GOT3 (cell line): ENCODE measurements at places on chromosomes 11 and 22.
A peak's percentile ranks its signal among the peaks of the same experiment; 100 is the strongest.

DNA sequence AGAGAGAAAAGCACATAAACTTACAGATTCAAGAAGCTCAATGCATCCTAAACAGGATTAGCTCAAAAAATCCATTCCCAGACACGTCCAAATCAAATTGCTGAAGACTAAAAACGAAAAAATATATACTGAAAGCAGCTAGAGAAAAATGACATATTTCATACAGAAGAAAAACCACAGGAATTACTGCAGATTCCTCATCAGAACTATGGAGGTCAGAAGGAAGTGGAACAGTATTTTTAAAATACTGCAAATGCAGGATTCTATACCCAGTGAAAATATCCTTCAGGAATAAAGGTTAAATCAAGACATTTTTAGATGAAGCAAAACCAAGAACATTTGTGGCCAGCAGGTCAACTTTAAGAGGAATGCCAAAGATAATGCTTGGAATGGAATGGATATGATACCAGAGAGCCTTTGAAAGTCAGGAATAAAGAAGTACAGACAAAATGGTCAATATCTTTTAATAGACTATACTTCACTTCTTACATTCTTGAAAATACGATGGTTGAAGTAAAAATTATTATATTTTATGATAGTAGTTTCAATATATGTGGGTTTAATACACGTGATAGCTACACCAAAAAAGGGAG lies 352.9 kb downstream of the CTTN start:
- no peak for DNase-seq

DNA sequence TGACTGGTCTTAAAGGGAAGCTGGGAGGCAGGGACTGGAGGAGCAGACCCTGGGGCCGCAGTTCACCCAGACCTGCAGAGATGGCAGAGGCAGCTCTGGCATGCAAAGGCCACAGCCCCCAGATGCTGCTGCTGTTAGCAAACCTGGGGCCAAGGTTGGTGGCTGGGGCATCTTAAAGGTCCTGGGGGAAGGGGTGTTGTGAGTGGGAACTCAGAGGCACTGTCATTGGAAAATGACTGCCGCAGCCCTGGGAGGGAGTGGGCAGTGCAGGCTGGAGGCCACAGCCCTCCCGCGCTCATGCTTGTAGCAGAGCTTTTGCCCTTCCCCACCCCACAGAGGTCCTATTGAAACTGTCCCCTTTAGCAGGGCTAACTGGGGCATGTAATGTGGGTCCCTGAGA lies 111.8 kb downstream of the CTTN start:
- DNase-seq, result no peak

GRCh38 chr11:130358398-130358797 lies 43.7 kb upstream of the ZBTB44 start:
- no peak for DNase-seq

DNA sequence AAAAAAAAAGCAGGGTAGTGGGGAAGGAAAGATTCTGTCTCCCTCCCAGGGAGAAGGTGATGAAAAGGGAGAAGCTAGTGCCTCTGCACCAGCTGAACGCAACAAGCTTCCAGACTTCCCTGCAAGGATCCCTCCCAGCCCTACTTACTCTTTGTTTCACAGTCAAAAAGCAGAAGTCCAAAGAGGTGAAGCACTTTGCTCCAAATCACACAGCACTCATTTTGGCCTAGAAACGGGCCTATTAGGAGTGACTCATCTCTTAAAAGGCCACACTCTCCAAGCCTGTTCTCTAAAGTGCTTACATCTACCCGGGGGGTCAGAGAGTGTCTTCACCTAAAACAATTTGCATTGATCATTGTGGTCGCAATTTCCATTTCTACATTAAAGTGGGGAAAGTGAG lies 17.7 kb upstream of the GRK3 start:
- DNase-seq, result no peak

- no peak for DNase-seq
Measured at GRCh38 chr11:69135420-69136363, 20.0 kb upstream of the SMIM38 start.

DNA sequence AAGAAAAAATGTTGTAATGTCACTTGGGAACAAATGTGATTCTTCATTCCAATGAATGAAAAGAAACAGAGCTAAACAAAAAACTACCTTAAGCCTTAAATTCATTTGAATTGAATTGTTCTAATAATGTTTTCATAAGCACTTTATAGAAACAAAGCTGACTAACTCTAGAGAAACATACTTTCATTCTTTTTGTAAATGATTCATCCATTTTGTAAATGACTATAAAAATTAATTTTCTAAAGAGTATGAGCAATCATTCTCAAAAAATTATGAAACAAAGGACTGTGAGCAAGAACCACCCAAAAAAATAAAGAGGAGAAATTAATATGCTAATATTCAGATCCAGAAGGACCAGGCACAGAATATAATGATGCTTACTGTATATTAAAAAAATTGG lies 986.5 kb upstream of the CHORDC1 start:
- DNase-seq, result no peak

- no peak for DNase-seq
Measured at GRCh38 chr22:26671317-26672059, 14.1 kb downstream of the MIAT start.

- no peak for DNase-seq
Measured at GRCh38 chr11:81377418-81377817, 1356.2 kb downstream of the FAM181B start.

- no peak for DNase-seq
Measured at GRCh38 chr11:57604296-57605027, 7.0 kb downstream of the SERPING1 start.

GRCh38 chr11:19746086-19746485 lies 33.4 kb downstream of the NAV2 start:
- DNase-seq, result no peak

- no peak for DNase-seq
Measured at GRCh38 chr22:40332319-40332781, 13.9 kb upstream of the ADSL start.

GRCh38 chr22:30920407-30920806 lies 48.2 kb downstream of the MORC2 start:
- DNase-seq, result no peak

GRCh38 chr11:1084561-1085439 lies 10.1 kb downstream of the MUC2 start:
- no peak for DNase-seq

GRCh38 chr11:4095509-4096230 lies 1.1 kb downstream of the RRM1 start:
- DNase-seq, result no peak

DNA sequence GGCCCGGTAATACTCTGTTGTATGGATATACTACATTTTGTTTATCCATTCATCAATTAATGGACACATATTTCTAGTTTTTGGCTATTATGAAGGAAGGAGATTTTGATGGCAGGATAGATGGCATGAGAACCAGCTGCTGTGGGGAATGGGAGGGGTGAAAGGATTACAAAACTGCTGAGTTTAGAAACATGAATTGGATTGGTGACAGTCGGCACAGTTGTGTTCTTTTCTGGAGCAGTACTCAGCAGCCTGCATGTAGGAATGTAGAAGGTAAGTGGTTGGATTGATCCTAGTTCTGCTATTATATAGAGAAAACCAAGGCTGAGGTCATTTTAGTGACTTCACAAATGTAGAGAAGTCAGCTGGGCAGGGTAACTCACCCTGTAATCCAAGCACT lies 7.1 kb downstream of the PAAF1 start:
- no peak for DNase-seq

DNA sequence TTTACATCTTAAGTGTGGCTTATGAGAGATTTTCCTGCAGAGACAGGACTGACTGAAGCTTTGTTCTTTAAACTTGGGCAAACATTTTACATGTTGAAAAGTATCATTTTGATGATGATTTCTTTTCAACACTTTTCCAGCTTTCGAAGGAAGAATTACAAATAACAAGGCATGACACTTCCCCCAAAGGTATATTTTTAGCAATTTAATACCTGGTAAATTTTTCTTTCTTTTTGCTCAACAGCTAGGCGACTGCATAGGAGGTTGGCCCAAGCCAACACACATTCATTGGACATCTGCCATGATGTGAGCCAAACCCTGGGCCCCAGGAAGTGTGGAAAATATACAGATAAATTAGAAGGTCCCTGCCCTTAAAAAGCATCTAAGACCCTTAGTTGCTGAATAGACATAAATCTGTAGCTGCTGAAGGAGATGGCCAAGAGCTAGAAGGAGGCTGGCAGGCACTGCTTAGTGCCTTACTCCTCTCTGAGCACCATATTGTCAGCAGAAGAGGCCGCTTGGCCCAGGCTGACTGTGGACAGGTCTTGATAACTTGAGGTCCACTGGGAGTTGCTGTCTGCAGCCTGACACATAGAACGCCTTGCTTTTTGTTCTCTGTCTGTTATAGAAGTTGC lies 53.3 kb upstream of the CD44 start:
- no peak for DNase-seq

DNA sequence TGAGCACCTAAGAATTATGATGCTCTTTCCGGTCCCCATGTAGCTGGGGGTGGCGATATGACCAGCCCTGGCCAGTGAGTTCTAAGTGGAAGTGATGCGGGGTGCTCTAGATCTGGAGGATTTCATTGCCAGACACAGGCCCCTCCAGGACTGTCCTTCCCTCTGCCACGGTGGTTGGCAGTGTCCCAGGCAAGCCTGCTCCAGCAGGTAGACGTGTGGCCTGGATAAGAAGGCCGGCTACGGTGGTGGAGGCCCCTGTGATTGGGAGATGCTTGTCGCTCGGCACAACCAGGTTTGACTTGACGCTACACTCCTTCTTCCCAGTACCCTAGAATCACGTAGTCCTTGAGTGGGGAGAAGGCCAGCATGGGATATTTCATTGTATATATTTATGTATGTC lies 9.1 kb upstream of the ARHGAP8 start:
- no peak for DNase-seq

DNA sequence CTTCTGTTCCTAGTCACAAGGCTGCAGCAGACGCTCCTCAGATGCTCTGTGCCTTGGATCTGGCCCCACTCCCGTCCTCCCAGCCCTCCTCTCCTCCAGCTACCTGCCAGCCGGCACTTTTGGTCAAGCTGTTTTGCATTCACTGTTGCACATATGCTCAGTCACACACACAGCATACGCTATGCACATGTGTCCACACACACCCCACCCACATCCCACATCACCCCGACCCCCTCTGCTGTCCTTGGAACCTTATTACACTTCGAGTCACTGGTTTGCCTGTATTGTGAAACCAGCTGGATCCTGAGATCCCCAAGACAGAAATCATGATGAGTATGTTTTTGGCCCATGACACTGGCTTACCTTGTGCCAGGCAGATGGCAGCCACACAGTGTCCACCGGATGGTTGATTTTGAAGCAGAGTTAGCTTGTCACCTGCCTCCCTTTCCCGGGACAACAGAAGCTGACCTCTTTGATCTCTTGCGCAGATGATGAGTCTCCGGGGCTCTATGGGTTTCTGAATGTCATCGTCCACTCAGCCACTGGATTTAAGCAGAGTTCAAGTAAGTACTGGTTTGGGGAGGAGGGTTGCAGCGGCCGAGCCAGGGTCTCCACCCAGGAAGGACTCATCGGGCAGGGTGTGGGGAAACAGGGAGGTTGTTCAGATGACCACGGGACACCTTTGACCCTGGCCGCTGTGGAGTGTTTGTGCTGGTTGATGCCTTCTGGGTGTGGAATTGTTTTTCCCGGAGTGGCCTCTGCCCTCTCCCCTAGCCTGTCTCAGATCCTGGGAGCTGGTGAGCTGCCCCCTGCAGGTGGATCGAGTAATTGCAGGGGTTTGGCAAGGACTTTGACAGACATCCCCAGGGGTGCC lies 109.8 kb downstream of the BCR start:
- DNase-seq, result no peak

DNA sequence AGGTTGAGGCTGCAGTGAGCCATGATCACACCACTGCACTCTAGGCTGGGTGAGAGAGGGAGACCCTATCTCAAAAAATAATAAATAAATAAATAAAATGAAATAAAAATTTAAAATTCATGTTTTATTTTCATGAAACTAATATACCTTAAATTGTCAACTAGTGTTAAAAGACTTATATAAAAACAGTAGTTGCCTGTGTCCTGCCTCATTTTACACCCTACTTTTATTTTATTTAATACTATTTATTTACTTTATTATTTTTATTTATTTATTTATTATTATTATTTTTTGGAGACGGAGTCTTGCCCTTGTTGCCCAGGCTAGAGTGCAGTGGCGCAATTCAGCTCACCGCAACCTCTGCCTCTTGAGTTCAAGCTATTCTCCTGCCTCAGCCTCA lies 4.8 kb upstream of the WDR74 start:
- no peak for DNase-seq

DNA sequence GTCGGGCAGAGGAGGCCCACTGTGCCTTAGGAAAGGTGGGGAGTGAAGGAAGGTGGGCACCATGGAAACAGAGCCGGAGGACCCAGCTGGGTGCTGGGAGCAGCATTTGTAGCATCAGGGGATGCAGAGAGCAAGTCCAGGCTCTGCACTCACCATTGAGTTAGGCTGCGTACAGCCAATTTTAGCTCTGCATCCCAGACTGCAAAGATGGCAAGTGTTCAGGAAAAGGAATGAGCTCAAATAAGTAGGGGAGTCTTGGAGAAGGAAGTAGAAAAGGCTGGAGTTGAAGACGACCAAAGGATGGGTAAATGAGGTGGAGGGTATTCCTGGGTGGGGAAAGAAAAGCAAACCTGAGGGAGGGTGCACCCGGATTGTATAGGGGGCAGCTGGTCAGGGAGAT lies 31.6 kb upstream of the ETS1 start:
- DNase-seq, result no peak

DNA sequence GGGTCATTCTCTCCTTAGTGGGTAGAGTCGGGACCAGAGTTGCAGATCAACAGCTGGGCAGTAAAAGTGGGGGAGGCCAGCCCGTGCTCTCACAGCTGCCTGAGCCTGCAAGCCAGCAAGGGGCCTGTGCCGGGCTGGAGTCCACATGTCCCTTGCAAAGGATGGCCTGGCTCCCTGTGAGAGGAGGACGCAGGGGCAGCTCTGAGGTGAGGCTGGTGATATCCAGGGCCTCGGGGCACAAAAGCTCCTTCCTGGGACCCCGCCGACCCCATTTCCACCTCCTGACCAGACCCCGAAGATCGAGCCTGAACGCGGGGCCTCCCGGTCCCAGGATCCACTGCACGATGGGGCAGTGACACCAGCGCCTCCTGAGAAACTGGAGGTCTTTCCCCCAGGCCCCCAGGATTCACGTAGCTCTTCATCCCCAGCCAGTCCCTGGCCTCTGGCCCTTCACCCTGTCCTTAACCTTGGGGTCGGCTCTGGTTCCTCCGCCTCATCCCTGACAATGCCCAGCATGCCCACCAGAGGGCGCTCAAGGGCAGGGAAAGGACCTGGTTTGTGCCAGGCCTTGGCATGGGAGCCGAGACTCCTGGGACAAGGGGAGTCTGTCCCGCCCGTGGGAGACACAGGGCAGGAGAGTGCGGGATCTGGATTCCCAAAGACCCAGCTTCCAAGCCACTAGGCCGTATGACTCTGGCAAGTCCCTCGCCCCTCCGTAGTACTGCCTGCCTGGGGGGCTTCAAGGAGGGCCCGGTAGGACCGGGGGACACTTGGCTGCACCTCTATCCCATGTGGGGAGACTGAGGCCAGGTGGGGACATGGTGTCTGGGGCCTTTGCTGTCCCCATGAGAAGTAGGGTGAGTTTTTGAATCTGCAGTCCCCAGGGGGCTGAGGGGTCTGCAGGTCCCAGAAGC lies 17.8 kb upstream of the WNT7B start:
- peak; percentile 65 for DNase-seq
